ENCODE measurements at places on chromosomes 6 and 20.

GRCh38 chr6:30491991-30492952 lies 3.0 kb downstream of the HLA-E start:
- peaks cover 14% of the 10 kb centered on the region for H3K4me1 ChIP-seq
- H3K36me3 ChIP-seq: peaks cover 37% of the 10 kb centered on the region
- no peak for DNase-seq
- H3K27me3 ChIP-seq: no peaks in the 10 kb centered on the region
- H3K4me3 ChIP-seq: no peak overlapping the region

DNA sequence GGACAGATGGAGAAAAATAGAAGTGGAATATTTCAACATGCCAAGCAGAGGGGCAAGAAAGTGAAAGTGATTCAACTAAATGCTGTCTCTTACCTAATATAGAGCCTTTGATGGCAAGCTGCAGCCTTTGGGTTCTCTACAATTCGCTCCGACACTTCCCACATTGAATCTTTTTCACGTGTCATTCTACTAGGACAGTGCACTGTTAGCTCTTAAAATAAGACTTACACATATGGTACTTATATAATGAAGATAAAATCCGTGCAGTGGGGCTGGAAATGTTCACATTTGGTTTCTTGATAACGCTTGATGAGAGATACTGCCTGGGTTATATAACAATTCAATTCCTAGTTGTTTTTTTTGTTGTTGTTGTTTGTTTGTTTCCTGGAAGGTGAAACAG lies 502.4 kb downstream of the LMBRD1 start:
- H3K27me3 ChIP-seq: no peaks in the 10 kb centered on the region
- H3K27ac ChIP-seq: no peak overlapping the region
- DNase-seq: no peak

DNA sequence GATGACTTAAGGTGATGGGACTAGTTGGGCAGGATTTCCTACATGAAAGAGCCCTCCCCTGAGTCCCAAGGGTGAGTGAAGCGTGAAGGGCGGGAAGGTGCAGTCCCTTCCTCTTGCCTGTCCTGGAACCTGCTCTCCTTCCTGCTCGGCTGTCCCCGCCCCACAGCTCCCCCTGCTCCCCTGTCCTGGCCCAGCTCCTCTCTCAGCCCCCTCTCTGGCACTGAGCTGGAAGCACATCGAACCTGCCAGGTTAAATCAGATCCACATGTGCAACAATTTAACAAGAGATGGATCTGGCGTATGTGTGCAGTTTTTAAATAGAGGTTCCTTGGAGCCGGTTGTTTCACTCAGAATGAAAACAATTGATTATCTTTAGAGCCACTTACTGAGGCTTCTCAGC lies 95.0 kb downstream of the LRFN2 start:
- no peak overlapping the region for H3K27ac ChIP-seq
- no peak for DNase-seq
- no peaks in the 10 kb centered on the region for H3K27me3 ChIP-seq
- no peaks in the 10 kb centered on the region for H3K4me1 ChIP-seq

GRCh38 chr6:82878812-82879211 lies 186.8 kb downstream of the UBE3D start:
- DNase-seq: no peak
- no peaks in the 10 kb centered on the region for H3K27me3 ChIP-seq
- H3K27ac ChIP-seq: no peak overlapping the region
- H3K4me1 ChIP-seq: no peaks in the 10 kb centered on the region
- H3K36me3 ChIP-seq: no peaks in the 10 kb centered on the region

Data from ascending aorta (tissue), 2 donors.